Mammary epithelial cell (primary cell): ENCODE measurements at places on chromosomes 5 and 9. TPM values are rescaled to one million over a fixed set of nuclear protein-coding genes. Genes with fewer than 3 reads are reported as not detected.
A peak's percentile ranks its signal among the peaks of the same experiment; 100 is the strongest.

DNA sequence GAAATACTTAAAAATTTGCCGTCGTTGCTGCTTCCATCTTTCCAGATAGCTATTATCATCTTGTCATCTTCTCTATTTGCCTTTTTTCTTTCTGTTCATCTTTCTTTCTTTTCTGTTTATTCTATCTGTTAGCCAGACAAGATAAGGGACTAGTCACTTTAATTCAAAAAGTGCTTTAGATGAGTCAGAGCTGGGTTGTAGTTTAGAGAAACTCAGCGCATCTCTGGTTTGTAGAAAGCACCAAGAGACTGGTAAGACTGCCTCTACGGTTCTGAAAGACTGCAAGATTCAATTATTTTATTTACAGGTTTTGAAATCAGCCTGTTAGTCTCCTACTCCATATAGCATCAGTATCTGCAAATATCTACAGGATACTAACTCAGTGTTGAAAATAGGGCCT lies 562.8 kb upstream of the RIOK2 start:
- DNase-seq = no peak

GRCh38 chr5:32684260-32684659 lies 26.9 kb upstream of the NPR3 start:
- no peak for DNase-seq

The DDX4 gene
- total RNA-seq = not detected

The IFNA2 gene
- not detected for total RNA-seq

DNA sequence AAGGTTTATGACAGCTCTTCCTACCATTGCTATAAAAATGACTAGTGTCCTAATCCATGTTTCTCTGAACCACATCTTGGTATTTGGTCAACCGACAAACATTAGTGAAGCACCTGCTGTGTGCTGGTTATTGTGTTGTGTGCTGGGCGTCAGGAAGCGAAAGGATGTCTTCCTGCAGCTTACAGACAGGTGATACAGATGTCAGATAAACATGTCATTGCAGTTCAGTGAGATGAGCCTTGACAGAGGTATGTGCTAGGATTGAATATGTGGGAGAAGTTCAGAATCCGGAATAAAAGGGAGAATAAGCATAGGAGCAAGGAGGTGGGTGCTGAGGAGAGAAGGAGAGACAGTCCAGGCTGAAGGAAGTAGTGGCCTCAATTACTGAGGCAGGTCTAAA lies 20.3 kb upstream of the CTNNA1 start:
- no peak for DNase-seq

The COL27A1 gene
- total RNA-seq = 8.7 TPM

The GRM6 gene
- total RNA-seq = not detected in 2 replicates

DNA sequence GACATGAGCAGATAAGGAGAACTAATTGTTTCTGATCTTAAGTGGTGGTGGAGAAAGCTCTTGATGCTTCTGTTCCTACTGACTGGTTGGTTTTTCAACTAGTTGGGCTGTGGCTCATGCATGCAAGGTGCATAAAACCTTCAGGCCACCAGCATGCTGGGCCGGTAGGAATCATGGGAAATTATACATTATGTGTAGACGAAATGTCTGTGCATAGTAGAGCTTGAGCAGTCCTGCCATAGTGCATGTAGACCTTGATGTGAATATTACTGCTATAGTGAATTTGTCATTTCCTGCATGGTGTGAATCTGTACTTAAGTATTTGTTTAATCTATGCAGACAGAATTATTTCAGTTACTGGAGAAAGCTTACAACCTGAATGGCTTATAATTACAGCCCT lies 433.6 kb upstream of the ADAMTSL1 start:
- DNase-seq = no peak

The ARHGEF37 gene
- total RNA-seq = 35.2 TPM

DNA sequence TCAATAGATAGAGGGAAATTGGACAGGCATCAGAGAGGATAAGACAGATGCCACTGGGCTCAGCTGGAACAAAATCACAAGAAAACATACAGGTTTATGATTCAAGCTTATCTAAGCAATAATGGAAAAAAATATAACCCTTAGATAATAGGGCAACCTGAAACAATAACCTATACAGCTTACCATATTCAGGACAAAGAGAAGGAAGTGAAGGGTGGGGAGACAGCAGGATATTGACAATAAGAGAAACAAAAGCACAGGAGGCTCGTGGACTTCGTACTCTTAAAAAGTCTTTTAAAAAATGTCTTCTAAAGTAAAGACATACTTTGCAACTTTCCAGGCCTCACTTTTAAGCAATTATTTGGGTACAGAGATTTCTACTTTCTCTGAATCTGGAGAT lies 225.3 kb downstream of the NTRK2 start:
- no peak for DNase-seq

DNA sequence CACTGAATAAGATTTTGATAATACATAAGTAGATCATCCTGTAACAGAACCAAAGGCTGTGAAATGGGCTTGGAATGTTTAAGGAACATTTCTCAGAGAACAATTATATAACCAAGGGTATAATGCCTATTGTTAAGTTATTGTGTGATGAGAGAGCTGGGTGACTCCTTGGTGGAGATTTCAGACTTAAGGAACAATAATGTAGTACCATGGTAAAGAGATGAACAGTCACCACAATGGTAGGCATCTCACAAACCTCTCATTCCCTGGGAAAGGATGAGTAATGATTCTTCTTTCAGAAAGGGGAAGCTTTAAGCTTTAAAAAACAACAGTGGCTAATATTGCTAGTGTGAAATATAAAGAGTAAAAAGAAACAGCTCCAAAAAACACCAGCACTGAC lies 147.4 kb downstream of the TRIM36 start:
- peak; percentile 1 for DNase-seq

DNA sequence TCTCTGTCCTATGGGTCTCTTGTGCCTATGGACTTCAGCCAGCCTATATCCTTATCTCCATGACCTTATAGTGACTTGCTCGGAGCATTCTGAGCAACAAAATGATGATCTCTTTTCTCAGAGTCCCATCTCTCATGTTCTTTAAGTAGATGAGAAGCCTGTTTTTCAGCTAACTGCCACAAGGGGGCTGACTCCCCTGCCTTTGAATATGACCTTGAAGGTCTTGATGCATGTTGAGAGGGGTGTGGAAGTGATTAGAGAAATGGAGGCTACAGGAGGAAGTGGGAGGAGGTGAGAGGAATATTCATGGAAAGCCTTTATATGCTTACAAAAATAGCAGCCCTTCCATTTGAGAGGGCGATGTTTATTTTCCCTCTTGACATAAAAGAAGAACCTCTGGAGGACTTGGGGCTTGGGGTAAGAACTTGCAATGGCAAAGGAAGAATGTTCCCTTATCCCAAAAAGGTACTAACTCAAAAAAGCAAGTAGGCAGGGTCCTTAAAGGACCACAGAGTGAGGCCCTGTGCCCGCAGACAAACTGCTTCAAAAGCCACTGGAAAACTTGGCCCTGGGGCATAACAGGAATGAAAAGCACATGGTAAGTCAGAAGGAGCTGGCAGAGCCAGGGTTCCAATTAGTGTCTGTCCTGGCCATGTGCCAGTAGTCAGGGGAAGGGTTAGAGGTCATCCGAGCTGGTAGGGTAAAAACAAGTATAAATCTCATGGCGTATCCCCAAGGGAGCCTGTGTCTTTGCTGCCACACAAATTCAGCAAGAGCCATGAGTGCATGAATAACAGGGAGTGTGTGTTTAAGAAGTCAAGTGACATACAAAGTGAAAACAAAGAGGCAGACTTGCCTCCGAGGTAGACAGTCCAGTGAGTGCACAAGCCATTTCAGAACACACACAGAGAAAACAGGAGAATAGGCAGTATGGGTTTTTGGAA lies 39.1 kb downstream of the FGD3 start:
- DNase-seq = no peak

The TRIM36 gene
- 2.8 TPM for total RNA-seq

GRCh38 chr5:172436879-172437369 lies 17.4 kb downstream of the SH3PXD2B start:
- DNase-seq = no peak
